ENCODE measurements at places on chromosomes 7 and 10.

DNA sequence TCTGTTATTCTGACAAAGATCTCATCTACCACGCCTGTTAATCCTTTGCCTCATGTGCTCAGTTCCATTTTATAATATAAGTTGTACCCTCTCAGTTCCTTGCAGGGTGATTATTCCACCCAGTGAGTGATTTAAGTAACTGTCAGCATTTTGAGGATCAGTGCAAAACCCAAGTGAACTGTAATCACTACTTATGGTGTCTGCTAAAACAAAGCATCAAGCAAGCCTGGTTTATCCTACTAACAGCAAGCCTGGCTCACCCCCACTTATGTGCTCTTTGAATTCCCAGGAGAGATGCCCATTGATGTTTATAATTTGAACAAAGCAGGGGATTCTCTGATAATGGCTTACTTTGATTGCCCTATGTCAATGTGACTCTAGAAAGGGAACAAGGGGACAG, 186.8 kb upstream of the LRGUK start:
- no peak for DNase-seq

DNA sequence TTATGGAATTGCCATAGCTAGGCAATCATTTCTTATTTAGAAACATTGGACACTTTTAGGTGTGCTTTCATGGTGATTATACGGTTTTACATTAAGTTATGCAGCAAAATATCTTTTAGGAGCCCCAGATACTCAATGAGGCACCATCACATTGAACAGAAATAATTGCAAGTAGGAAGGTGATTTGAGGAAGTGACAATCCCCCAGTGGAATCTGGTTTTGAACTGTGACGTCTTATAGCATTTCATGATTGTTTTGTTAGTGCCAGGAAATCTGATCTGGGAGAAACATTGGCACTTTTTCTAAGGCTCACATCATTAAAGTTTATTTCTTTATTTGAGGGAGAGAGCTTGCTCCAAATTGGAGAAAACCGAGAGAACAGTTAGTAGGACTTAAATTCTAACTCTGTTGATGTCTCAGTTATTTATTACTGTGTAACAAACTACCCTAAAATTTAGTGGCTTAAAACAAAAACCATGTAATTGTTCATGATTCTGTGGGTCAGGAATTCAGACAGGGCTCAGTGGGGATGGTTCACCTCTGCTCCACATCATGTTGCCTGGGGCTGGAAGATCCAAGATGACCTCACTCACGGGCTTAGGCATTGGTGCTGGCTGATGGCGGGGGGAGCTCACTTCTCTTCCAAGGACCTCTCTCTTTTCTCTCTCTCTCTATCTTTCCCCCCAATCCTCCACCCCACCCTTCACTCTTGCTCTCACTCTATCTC, 78.2 kb upstream of the STEAP1B start:
- no peak for DNase-seq

GRCh38 chr10:91103384-91104192, 116.9 kb upstream of the PCGF5 start:
- no peak for DNase-seq

DNA sequence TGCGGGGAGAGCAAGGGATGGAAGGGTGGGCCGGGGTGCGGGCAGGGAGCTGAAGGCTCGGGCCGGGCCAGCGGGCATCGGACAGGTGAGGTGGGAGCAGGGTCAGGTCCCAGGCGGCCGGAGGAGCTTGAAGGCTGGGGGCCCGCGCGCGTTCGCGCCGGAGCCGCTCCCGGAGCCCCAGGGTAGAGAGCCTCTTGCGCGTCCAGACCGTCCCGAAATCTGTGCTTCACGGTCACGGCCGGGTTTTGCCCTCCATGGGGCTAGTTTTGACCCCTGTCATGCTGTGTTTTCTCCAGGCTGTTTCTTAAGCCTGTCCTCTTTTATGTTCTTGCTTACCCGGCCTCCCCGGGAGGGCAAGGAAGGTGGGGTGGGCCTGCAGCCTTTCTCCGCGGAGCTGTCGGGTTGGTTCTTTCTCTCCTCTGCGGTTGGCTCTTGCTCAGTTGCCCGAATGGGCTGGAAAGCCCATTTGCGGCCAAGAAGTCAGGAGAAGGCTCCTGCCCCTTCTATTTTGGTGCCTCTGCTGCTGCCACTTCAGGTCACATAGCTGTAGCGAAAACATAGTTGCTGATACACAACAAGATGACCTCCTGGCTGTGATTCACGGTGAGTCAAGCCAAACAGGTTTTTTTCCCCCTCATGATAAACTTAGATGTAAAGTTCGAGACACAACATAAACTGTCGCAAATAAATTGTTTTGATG, 650 bp downstream of the UBE2D1 start:
- DNase-seq, result peak; percentile 10

GRCh38 chr7:149334930-149335329, 72.9 kb downstream of the ZNF783 start:
- no peak for DNase-seq

DNA sequence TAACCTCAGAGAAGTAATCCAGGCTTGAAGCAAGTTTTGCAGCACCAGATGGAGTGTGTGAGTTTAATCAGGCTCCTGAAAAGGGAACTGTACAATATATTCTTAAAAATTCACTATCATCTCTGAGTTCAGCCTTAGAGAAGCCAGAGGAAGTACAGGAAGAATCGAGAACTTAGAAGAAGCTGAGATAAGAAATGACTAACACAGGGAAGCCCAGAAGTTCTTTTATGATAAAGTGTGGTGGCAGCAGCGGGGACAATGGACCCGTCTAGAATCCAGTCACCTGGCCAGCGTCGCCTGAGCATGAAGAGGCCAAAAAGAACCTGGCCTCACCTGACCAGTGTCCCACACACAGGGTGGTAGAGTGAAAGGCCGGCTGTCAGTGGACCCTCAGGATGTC, 161.0 kb downstream of the USP6NL start:
- DNase-seq, result no peak

GRCh38 chr7:1364068-1364905, 95.0 kb downstream of the MICALL2 start:
- no peak for DNase-seq

DNA sequence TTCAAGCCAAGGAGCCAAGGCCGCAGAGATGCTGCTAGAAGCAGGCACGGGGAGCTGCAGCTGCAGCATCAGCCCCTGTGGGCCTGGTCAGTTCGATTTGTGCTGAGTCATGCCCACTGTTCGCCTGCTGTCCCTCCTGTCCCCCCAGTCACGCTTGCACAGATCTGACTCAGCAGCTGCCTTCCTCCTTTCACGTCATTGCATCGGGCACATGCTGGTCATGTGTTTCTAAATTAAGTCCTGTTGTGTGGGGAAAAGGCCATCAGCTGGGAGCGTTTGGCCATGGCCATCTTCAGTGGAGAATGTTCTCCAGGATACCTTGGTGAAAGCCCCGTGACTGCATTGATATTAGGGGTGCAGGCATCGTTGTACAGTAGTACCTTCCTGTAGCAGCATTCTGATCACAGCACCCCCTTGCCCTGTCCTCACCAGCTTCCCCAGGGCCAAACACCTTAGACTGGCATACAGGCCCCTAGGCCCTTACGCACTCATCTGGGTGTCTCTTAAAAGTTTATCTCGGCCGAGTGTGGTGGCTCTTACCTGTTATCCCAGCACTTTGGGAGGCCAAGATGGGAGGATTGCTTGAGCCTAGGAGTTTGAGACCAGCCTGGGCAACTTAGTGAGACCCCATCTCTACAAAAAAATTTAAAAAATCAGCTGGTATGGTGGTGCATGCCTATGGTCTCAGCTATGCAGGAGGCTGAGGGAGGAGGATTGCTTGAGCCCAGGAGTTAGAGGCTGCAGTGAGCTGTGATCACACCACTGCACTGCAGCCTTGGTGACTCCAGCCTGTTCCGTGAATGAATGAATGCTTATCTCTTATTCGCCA, 23.2 kb downstream of the POR start:
- no peak for DNase-seq

DNA sequence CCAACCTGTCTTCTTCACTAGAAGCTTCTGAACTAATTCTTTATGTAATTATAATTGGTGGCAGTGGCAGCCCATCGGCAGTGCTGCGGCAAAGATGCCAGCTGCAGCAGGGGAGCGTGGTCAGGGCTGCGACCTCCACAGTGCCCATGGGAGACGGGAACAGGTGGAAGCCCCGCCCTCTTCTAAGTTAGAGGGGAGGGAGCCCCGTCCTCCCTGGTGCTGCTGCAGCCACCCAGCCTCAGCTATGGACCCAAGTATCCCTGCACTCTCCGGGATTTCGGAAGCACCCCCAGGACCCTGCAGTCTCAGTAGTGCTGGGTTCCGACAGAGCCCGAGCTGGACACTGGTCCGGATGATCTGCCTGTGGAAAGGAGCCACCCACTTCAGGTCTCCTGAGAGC, 117.0 kb upstream of the MBL2 start:
- DNase-seq, result no peak

GRCh38 chr7:148714498-148714897, 15.8 kb downstream of the CUL1 start:
- no peak for DNase-seq

DNA sequence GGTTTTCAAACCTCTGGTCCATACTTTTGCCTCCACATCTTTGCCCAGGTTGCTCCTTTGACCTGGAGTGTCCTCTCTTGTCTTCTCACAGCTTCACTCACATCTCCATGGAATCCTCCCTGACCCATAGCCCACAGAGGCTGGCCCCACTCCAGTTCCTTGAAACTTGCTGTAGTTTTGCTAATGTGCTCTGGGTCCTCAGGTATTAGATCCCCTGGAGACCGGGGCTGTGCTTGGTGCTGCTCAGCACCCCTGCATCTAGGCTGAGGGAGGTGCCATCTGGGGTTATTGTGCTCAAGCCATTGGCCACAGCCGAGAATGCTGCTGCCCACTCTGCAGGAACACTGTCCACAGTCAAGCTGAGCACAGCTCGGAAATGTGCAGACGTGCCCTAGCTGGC, 16.5 kb downstream of the KNDC1 start:
- no peak for DNase-seq

DNA sequence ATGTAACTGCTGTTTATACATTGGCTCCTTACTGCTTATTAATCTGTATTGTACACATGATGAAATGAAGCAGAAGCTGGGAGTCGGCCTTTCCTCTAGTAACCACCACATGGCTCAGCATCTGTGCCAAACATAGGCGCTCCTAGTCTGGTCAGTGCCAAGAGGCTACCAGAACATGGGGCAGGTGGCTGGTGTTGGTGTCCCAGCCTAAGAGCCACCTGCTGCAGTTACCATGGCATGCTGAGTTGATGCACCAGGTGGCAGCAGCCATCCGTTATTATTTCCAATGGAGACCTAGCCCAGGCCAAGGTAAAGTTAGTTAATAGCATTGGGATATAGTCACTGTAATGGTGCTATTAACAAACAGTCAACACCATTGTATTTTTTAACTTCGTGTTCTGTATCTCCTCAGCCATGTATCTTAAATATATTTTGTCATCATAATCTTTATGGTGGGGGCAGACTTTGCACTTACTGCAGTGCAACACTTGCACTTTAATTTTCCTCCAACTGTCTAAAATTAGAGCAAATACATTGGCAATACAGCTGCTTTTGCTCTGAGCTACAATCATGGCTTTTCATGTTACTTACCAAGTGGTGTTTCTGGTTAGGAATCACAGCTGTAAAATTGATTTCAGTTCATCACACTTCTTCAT, 33.1 kb downstream of the HBP1 start:
- DNase-seq, result peak; percentile 21

DNA sequence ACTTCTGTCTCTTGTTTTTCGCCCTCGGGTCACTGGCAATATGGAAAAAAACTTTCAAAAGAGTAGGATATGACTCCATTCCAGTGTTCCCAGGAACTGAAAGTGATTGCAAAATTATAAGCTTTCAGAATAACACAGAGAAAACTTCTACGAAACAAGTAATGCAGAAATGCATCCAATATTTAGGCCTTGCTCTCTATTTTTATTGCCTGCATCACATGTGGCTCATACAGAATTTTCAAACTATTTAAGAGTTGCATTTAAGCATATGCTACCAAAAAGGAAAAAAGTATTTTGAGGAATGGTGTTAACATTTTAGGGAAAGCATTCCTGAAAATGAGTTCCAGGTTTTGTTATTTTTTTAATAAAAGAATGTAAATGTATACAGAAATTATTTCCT, 228.0 kb downstream of the CACNB2 start:
- DNase-seq, result no peak

- no peak for DNase-seq
Observed at GRCh38 chr7:11319491-11320274, 346.0 kb downstream of the PHF14 start.

DNA sequence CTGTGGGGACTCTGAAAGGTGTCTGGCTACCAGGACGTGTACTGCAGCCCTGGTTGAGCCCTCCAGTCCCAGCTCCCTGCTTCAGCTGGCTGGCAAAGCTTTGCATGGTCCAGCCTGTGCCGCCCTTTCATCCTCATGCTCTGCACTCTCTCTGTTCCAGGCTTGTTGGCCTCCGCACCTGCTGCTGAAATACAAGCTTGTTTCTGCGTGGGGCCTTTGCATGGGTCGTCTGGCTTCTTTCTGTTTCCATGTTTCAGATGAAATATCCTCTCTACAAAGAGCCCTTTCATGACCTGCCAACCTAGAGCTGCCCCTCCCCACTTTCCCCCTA, 45.9 kb downstream of the TSPAN15 start:
- DNase-seq, result no peak

DNA sequence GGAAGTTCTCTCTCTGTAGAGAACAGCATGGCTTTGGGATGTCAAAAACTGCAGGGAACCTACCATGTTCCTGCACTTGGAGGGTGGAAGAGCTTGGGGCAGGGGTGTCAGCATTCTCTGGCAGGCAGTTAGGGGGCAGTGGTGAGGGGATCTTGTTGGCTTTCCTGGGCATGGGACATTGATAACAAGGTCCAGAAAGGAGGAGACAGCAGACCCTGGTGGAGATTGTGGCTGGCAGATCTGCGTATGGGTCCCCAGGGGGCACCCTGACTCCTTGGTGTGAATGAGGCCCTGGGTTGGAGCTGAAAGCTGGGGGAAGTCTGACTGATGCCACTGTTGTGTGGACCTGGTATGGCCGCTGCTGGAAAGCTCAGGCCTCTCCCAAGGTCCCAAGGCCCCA, 22.9 kb upstream of the CAMK2B start:
- DNase-seq, result no peak

DNA sequence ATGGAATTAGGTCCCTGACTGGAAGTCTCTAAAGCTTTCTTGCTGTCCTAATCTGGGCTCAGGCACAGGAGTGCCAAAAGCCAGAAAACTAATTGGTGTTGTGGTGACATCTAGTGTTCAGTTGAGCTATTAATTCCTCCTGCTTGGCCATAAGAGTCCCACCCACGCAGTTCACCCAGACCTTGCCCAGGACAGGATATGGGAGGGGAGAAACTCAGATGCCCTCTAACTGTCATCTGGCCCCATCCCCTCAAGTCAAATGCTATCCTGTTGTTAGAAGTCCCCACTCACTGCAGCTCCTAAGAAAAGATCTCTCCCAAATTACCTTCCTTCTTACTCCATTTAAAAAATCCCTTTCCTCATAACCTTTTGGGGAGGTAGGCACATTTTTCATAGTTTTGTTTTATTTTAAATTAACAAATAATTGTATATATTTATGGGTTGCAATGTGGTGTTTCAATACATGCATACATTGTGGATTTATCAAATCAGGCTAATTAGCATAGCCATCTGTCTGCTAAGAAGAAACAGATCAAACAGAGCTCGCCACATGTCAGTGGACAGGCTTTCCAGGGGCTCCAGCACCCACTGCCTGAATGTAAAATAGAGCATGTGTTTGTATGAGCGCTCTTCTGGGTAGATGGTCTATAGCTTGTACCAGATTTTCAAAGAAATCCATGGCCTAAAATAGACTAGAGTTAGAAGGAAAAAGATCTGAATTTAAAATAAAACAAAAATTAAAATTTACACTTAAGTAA, 84.0 kb downstream of the GSAP start:
- peak; percentile 81 for DNase-seq

GRCh38 chr7:137146012-137146455, 197.5 kb downstream of the PTN start:
- DNase-seq, result no peak

- no peak for DNase-seq
Observed at GRCh38 chr10:8369666-8370065, 315.2 kb downstream of the GATA3 start.
